ENCODE measurements at places on chromosomes 6 and 20.

GRCh38 chr6:14614631-14615030 lies 497.1 kb downstream of the CD83 start:
- no peak for DNase-seq

GRCh38 chr6:24257282-24257681 lies 100.6 kb downstream of the DCDC2 start:
- no peak for DNase-seq

GRCh38 chr20:63782521-63782971 lies 43.0 kb downstream of the SLC2A4RG start:
- no peak for DNase-seq

DNA sequence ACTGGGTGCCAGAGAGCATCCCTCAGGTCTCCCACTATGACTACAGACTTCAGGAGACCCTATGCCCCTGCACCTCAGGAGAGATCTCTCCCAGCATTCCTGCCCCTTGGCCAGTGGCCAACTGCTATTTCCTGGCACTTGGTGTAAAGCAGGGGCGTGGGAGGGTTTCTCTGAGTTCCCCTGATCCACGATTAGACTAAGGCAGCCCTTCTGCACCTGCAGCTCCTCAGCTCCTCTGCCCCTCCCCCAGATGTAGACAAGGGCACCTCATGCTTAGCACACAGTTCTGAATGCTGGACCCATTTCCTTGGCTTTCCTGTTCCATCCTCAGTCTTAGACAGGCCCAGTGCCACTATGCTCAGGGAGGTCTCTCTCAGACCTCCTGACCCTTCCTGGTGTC lies 28.6 kb downstream of the EDN1 start:
- DNase-seq, result no peak

DNA sequence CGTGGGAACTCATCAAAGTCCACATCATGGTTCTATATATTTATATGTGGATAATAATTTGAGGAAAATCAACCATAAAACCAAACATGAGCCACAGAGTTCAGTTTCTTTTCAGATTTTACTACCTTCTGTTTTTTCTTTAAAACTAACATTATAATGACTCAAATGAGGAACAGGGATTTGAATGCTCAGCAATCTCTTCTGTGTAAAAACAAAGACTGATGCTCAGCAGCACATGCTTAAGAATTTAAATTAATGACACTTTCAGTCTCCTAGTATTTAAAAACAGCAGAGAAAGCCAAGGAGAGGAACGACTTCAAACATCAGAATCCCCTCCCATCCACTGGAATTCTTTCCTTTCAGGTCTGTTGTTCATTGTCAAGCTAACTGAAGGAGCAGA lies 72.7 kb downstream of the PSMG4 start:
- no peak for DNase-seq

- no peak for DNase-seq
Observed at GRCh38 chr6:12637960-12638641, 78.5 kb upstream of the PHACTR1 start.

DNA sequence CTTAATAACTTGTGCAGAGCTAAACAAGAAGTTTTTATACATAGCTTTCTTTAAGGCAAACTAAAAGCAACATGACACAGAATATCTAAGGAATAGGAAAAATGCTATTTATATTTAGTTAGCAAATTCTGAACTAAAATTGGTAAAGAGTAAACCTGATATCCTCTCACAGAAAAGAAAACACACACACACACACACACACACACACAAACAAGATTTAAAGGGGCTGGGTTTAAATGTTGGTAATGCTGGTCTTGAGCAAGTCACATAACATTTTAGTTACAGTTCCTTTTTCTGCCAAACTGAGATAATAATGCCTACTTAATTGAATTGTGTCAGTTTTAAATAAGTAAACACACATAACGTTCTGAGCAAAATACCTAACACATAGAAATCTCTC lies 1.6 kb downstream of the TRDN start:
- DNase-seq, result no peak

DNA sequence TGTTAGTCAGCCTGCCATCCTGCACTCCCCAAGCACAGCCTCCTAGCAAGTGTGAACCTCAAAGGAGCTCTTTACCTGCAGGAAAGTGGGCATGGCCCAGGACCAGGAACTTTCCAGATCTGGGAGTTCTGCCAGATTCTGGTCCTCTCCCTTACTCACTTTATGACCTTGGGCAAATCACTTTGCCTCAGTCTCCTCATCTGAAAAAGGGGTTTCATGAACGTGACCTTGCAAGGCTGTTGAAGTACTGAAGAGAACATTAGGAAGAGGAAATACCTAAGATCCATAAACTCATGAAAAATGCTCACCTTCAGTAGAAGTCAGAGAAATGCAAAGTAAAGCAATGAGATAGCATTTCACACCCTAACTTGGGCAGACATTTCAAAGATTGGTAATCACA lies 26.8 kb upstream of the DSN1 start:
- DNase-seq, result no peak

DNA sequence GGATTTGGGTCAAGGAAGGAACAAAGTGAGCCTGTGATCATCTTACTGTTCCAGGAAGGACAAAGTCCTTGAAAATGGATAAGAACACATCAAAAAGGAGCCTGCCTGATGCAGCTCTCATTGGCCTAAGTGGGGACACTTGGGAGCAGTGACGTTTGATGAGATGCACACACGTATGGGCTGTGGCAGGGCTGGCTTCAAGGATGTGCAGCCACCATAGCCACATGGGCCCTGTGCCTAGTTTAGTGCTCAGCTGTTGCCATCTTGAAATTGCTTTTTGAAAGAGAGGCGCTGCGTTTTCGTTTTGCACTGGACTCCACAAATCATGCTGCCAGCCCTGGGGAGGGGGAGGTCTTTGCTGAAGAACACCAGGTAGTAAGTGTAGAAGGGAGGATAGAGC lies 6.6 kb upstream of the NPEPL1 start:
- no peak for DNase-seq
